Mesothelial cell of epicardium (in vitro differentiated cells): ENCODE measurements at places on chromosomes 3 and 15. TPM values are rescaled to one million over a fixed set of nuclear protein-coding genes. Genes with fewer than 3 reads are reported as not detected.
A peak's percentile ranks its signal among the peaks of the same experiment; 100 is the strongest.

DNA sequence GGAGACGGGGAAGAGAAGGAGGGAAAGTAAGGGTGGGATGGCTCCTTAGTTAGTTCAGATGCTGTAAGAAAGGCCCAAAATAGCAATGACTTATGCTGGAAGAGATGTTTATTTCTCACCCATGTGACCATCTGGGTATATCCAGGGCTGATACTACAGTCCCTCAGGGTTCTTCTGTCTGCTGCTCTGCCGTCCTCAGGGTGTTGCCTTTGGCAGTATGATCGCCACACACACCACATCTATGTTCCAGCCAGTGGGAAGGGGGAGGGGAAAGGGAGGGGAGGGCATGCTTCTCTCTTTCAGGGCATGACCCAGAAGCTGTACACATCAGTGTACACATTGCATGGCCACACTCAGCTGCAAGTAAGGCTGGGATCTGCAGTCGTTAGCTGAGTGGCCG, 10.2 kb downstream of the CD276 start:
- no peak for DNase-seq
- H3K4me1 ChIP-seq = peaks cover 11% of the 10 kb centered on the region
- no peak overlapping the region for H3K4me3 ChIP-seq
- no peaks in the 10 kb centered on the region for H3K36me3 ChIP-seq
- H3K27me3 ChIP-seq = no peaks in the 10 kb centered on the region

GRCh38 chr3:13547591-13548371, 1.1 kb upstream of the FBLN2 start:
- peaks cover 45% of the 10 kb centered on the region for H3K4me1 ChIP-seq
- H3K4me3 ChIP-seq = peak overlapping the region; percentile 43
- H3K27ac ChIP-seq = no peak overlapping the region
- no peaks in the 10 kb centered on the region for H3K36me3 ChIP-seq
- DNase-seq = no peak
- peaks cover 8% of the 10 kb centered on the region for H3K27me3 ChIP-seq

DNA sequence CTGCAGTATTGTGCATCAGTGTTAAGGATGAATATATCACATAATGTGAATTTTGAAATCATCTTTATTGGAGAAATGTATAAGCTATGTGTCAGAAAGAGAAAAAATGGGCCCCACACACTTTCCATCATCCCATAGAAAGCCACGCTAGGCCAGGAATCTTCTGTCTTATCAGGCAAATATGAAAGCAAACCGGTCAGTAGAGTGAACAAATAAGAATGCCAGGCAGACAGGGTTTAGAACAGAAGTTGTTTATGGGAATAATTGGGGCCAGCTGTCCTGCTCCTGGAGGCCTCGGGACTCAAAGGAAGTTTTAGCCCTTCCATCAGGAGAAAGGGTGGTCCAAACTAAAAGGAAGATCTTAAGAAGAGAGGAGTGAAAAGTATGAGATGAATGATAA, 39.5 kb downstream of the ZNF280D start:
- peak overlapping the region; percentile 45 for H3K27ac ChIP-seq
- H3K4me1 ChIP-seq = peaks cover 7% of the 10 kb centered on the region
- peaks cover 4% of the 10 kb centered on the region for H3K36me3 ChIP-seq
- H3K4me3 ChIP-seq = no peak overlapping the region
- no peaks in the 10 kb centered on the region for H3K27me3 ChIP-seq

- H3K27me3 ChIP-seq = no peaks in the 10 kb centered on the region
- H3K4me3 ChIP-seq = no peak overlapping the region
- H3K27ac ChIP-seq = peak overlapping the region; percentile 78
- peaks cover 37% of the 10 kb centered on the region for H3K4me1 ChIP-seq
- H3K36me3 ChIP-seq = peaks cover 3% of the 10 kb centered on the region
- DNase-seq = no peak
Measured at GRCh38 chr15:94834494-94834893, 603.1 kb downstream of the MCTP2 start.

Gene TJP1
- 147 to 159 TPM (median 154 TPM) in 3 replicates for total RNA-seq

Gene CIDEC
- total RNA-seq = not detected in 3 replicates

GRCh38 chr3:143989461-143989860, 17.8 kb downstream of the DIPK2A start:
- H3K36me3 ChIP-seq = peaks cover 49% of the 10 kb centered on the region
- no peak overlapping the region for H3K4me3 ChIP-seq
- H3K27me3 ChIP-seq = no peaks in the 10 kb centered on the region
- no peak for DNase-seq

Gene CIB1
- 16.9 to 18.1 TPM (median 17.6 TPM) in 3 replicates for total RNA-seq

- H3K4me3 ChIP-seq = no peak overlapping the region
- DNase-seq = no peak
- no peak overlapping the region for H3K27ac ChIP-seq
- H3K4me1 ChIP-seq = no peaks in the 10 kb centered on the region
- H3K36me3 ChIP-seq = peaks cover 7% of the 10 kb centered on the region
- H3K27me3 ChIP-seq = no peaks in the 10 kb centered on the region
Measured at GRCh38 chr3:40914475-40914874, 284.8 kb upstream of the CTNNB1 start.

DNA sequence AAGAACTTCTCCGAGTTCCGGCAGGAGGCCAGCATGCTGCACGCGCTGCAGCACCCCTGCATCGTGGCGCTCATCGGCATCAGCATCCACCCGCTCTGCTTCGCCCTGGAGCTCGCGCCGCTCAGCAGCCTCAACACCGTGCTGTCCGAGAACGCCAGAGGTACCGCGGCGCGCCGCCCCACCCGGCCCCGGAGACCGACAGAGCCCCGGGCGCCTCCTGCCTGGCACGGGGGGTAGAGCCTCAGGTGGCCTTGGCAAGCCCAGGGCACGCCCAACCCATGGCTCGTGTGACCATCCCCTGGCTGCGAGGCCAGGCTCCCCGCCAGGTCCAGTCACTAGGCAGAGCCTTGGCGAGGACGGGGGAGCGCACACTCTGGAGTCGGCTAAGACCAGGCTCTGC, 134.1 kb downstream of the LRRK1 start:
- no peaks in the 10 kb centered on the region for H3K36me3 ChIP-seq
- no peaks in the 10 kb centered on the region for H3K27me3 ChIP-seq
- H3K27ac ChIP-seq = no peak overlapping the region
- no peak overlapping the region for H3K4me3 ChIP-seq
- DNase-seq = no peak

Gene BRK1
- 120 to 126 TPM (median 121 TPM) in 3 replicates for total RNA-seq

DNA sequence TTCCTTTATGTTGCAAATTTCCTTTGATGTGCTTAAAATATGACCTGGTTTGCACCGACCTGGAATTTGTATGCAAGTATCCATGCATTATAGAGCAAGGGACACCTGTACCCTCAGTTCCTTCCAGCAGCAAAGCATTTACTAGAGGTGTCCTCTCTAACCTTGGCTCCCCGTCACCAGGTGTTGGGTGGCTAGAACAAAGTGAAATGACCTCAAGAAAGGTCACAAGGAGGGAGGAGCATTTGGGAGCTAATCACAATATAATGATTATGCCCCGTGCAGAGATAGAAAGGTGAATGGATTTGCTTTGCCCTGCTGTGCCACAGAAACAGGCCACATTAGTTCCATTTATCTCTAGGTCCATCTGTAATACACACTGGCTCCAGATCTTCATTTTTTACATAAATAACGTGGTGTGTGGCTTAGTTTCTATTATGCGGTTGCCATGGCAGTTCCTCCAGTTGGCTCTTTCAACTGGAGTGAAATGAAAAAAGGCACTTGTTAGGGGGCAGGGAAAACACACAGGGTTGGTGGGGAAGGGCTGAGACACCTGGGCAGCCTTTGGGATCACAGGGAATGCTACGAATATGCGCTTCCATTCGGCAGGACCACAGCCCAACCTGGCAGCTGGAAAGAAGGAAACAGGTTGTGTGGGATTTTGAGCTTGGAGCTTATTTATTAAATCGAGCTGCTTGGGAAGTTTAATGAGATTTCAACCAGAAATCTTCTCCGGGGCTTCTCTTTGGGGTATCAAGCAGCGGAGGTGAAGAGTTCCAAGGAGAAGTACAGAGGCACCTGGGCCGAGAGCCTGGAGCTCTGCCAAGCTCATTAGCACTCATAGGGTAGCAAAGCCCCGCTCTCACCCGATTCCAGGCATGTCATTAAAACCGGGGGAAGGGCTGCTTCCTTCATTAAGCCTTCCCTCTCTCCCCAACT, 233.5 kb upstream of the ST8SIA2 start:
- H3K4me1 ChIP-seq = peaks cover 43% of the 10 kb centered on the region
- DNase-seq = no peak
- H3K27ac ChIP-seq = no peak overlapping the region
- no peaks in the 10 kb centered on the region for H3K36me3 ChIP-seq
- H3K27me3 ChIP-seq = peaks cover 18% of the 10 kb centered on the region

DNA sequence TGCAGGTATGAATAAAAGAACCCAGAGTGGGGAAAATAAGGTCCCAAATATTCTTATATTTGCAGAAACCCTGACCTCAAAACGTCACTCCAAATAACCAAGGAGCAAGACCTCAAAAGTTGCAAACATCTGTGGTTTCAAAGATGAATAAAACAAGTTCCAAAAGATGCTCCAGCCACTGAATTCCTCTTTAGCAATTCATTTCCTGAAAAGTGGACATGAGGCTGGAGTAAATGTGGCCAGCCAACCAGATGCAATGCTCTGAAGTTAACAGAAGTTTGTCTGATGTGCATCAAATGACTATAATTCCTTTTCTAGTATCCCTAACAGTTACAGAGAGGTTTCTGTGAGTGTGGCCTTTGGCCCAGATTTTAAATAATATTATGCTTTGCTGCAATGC, 71.2 kb upstream of the WNT5A start:
- DNase-seq = no peak
- H3K4me1 ChIP-seq = peaks cover 43% of the 10 kb centered on the region
- no peak overlapping the region for H3K4me3 ChIP-seq
- no peak overlapping the region for H3K27ac ChIP-seq

Gene CCR8
- total RNA-seq = not detected in 3 replicates

- no peaks in the 10 kb centered on the region for H3K36me3 ChIP-seq
- no peaks in the 10 kb centered on the region for H3K27me3 ChIP-seq
- no peak overlapping the region for H3K4me3 ChIP-seq
- DNase-seq = no peak
- peak overlapping the region; percentile 48 for H3K27ac ChIP-seq
Measured at GRCh38 chr3:73774645-73775044, 149.9 kb upstream of the PDZRN3 start.

DNA sequence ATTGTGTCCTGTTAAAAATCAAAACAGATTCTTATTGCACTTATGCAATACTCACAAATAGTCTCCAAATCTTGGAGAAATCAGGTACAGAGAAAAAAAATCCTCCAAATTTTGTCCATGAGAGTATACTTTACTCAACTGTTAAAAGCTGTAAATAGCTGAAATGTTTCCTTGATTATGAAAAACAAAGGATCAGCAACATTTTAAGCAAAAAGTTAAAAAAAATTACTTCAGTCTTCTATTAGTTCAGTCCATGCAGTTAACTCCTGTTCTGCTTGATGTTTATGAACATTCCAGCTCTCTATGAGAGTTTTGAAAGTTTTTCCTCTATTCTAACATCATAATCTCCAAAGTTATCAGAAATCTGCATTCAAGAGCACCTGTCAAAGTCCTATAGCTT, 22.8 kb upstream of the ZNF80 start:
- peaks cover 3% of the 10 kb centered on the region for H3K27me3 ChIP-seq
- peaks cover 1% of the 10 kb centered on the region for H3K36me3 ChIP-seq
- H3K27ac ChIP-seq = no peak overlapping the region
- H3K4me3 ChIP-seq = no peak overlapping the region
- DNase-seq = no peak
- no peaks in the 10 kb centered on the region for H3K4me1 ChIP-seq

GRCh38 chr15:97874139-97874538, 86.4 kb upstream of the ARRDC4 start:
- no peaks in the 10 kb centered on the region for H3K36me3 ChIP-seq
- DNase-seq = no peak
- H3K27ac ChIP-seq = no peak overlapping the region
- H3K4me1 ChIP-seq = no peaks in the 10 kb centered on the region

DNA sequence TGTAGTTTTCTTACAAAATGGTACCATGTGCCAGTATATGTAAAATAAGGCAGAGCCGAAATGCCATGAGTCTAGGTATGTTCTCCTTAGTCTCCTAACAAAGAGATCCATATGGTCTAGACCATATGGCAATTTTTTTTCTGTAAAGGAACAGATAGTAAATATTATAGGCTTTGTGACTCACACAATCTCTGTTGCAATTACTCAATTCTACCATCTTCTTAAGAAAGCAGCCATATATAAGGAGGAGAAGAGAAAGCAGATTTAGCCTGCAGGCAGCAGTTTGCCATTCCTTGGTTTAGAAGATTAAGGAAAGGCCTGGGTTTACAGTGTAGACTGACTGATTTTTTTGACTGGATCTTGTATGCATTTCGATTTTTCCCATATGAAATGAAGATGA, 16.3 kb upstream of the BBX start:
- H3K36me3 ChIP-seq = no peaks in the 10 kb centered on the region
- DNase-seq = no peak
- no peaks in the 10 kb centered on the region for H3K27me3 ChIP-seq
- no peak overlapping the region for H3K27ac ChIP-seq
- no peaks in the 10 kb centered on the region for H3K4me1 ChIP-seq
